Natural killer cell treated with Interleukin-12 subunit alpha and Interleukin-12 subunit beta and Interleukin-15 and Interleukin-18, amount 100 ng/mL, for 72 hours (primary cell): ENCODE measurements at places on chromosomes 11 and 22. TPM values are rescaled to one million over a fixed set of nuclear protein-coding genes. Genes with fewer than 3 reads are reported as not detected.

- H3K4me1 ChIP-seq = peaks cover 19% of the 10 kb centered on the region
- peaks cover 8% of the 10 kb centered on the region for H3K27me3 ChIP-seq
- H3K4me3 ChIP-seq = no peak overlapping the region
- H3K36me3 ChIP-seq = no peaks in the 10 kb centered on the region
- no peak overlapping the region for H3K27ac ChIP-seq
Observed at GRCh38 chr11:61749591-61750217, 2.7 kb upstream of the MYRF start.

DNA sequence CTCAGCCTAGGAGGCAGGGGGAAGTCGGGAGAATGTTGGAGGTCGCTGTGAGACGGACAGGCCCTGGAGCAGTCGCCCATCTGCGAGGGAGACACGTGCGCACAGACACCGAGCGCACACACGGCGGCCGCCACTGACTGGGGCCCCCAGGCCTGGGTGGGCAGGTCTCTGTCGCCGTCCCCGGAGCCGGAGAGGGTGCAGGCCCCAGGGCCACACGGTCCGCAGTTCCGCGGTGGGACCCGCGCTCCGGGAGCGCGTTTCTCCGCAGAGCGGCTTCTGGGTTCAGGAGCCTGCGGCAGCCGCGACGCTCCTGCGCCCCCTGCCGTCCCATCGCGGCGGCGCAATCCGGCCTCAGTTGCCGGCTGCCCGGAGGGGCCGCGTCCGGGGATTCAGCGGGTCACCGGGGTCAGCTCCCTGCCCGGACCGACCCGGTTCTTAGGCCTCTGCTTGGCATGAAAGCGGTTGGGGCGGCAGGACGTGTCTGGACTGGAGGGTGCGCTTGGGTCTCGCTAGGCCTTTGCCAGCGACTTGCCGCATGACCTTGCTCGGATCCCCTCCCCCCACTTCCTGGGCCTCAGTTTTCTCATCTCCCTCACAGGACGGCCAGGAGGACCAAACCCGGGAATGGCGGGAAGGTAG, 31.2 kb downstream of the PDE2A start:
- no peak overlapping the region for H3K27ac ChIP-seq
- peaks cover 3% of the 10 kb centered on the region for H3K27me3 ChIP-seq
- H3K36me3 ChIP-seq = no peaks in the 10 kb centered on the region

GRCh38 chr11:90321018-90321417, 98.2 kb upstream of the CHORDC1 start:
- no peaks in the 10 kb centered on the region for H3K27me3 ChIP-seq
- no peaks in the 10 kb centered on the region for H3K4me1 ChIP-seq
- H3K4me3 ChIP-seq = no peak overlapping the region
- H3K27ac ChIP-seq = no peak overlapping the region
- DNase-seq = no peak

- peaks cover 21% of the 10 kb centered on the region for H3K27me3 ChIP-seq
- H3K36me3 ChIP-seq = no peaks in the 10 kb centered on the region
- H3K4me1 ChIP-seq = no peaks in the 10 kb centered on the region
- DNase-seq = no peak
- no peak overlapping the region for H3K4me3 ChIP-seq
- H3K27ac ChIP-seq = no peak overlapping the region
Observed at GRCh38 chr22:43750751-43751150, 61.4 kb downstream of the EFCAB6 start.

GRCh38 chr22:50016988-50017700, 4.6 kb upstream of the IL17REL start:
- peak overlapping the region; percentile 22 for H3K27ac ChIP-seq
- peaks cover 6% of the 10 kb centered on the region for H3K27me3 ChIP-seq
- DNase-seq = peak; percentile 83
- peak overlapping the region; percentile 62 for H3K4me3 ChIP-seq
- H3K36me3 ChIP-seq = no peaks in the 10 kb centered on the region
- peaks cover 27% of the 10 kb centered on the region for H3K4me1 ChIP-seq

DNA sequence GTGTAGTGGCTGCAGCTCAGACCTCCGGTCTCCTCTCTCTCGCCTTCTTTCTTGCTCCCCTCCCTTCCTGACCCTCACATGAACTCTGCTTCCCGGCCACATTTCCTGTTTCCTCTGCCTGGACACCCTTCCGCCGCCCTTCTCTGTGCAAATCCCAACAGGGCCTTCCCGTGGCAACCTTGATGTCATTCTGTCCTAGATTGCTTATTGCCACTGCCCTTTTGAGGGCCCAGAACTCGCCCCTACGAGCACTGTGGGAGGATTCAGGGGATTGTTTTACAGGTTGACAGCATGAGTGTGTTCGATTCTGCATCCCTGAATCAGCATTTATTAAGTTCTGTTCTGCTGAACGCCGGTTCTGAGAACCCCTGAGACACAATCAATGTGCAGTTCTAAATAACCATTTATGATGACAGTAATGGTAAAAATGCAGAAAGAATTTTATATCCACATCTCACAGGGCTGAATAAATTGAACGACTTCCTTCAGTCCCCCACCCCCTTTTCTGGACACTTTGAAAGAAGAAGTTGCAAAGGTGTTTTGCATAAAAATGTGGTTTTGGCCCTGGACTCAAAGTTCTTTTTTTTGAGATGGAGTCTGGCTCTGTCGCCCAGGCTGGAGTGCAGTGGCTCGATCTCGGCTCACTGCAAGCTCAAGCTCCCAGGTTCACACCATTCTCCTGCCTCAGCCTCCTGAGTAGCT, 6.4 kb downstream of the BATF2 start:
- no peaks in the 10 kb centered on the region for H3K36me3 ChIP-seq
- H3K4me1 ChIP-seq = peaks cover 15% of the 10 kb centered on the region
- no peak overlapping the region for H3K27ac ChIP-seq
- no peaks in the 10 kb centered on the region for H3K27me3 ChIP-seq
- no peak for DNase-seq
- H3K4me3 ChIP-seq = peak overlapping the region; percentile 36

The OLFML1 gene
- not detected for total RNA-seq

The POLA2 gene
- total RNA-seq = 56.8 TPM
